ENCODE measurements at places on chromosomes 16 and 17. TPM values are rescaled to one million over a fixed set of nuclear protein-coding genes. Genes with fewer than 3 reads are reported as not detected.
A peak's percentile ranks its signal among the peaks of the same experiment; 100 is the strongest.

- DNase-seq: no peak
- no peaks in the 10 kb centered on the region for H3K36me3 ChIP-seq
- no peak overlapping the region for H3K4me3 ChIP-seq
- no peaks in the 10 kb centered on the region for H3K4me1 ChIP-seq
- H3K27me3 ChIP-seq: no peaks in the 10 kb centered on the region
- H3K27ac ChIP-seq: no peak overlapping the region
Observed at GRCh38 chr17:68459037-68459639, 1.8 kb upstream of the WIPI1 start.

- DNase-seq: no peak
- peaks cover 21% of the 10 kb centered on the region for H3K4me1 ChIP-seq
- H3K36me3 ChIP-seq: no peaks in the 10 kb centered on the region
- H3K4me3 ChIP-seq: no peak overlapping the region
Observed at GRCh38 chr17:79003661-79004411, 5.7 kb downstream of the CANT1 start.

- H3K27ac ChIP-seq: peak overlapping the region; percentile 95
- H3K27me3 ChIP-seq: no peaks in the 10 kb centered on the region
- peak; percentile 75 for DNase-seq
- peaks cover 26% of the 10 kb centered on the region for H3K4me1 ChIP-seq
Observed at GRCh38 chr16:70589998-70590471, 56.3 kb upstream of the IL34 start.

QPRT gene
- total RNA-seq: 9.5 TPM

OMG gene
- not detected for total RNA-seq

SLC22A31 gene
- total RNA-seq: not detected

DNA sequence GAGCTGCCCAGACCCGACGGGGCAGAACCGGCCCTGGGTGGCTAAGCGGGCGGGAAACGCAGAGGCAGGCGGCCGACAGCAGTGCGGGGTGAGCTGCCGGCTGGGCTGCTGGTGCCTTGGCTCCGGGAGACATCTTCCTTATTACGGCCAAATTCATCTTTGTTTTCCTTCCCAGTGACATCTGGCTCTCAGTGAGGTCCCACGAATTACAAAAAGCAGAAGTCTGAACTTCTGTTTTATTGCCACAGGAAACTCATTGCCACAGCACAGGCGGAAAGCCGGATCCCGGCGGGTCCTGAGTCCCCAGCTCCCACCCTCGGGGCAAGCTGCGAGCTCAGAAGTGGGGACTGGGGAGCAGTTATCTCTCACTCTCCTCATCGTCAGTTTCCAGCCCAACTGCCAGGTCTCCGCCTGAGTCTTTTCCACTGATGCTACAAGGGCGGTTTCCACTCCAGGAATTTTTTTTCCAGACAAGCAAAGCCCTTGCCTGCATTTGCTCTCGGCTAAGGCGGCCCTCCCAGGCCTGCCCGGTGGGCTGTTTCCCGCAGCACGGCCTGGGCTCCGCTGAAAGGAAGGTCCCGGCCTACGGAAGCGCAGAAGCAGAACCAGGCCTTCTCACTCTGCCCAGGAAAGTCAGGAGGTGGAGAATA, 40.3 kb downstream of the CBFA2T3 start:
- no peak for DNase-seq
- H3K4me1 ChIP-seq: peaks cover 13% of the 10 kb centered on the region
- H3K27ac ChIP-seq: peak overlapping the region; percentile 73
- peaks cover 2% of the 10 kb centered on the region for H3K27me3 ChIP-seq
- no peak overlapping the region for H3K4me3 ChIP-seq

ST6GALNAC2 gene
- 12.0 TPM for total RNA-seq

DNA sequence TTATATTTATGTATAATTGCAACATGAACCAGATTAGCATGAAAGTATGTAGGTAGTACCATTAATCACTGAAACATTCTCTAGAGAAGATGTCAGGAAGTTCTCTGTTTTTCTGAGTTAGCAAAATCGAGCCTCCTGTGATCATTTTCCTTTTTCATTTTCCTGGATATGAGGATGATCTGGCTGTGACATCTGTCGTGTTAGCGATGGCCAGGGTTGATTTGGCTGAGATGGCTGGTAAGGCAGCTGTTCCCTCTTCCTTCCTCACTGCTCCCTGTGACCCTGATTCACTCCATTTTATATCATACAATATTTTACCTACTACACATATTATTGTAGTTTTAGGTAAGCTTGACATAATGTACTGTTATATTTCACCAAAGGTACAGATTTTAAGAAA, 10.3 kb downstream of the CNTNAP4 start:
- DNase-seq: no peak
- H3K27ac ChIP-seq: no peak overlapping the region
- no peak overlapping the region for H3K4me3 ChIP-seq
- H3K36me3 ChIP-seq: no peaks in the 10 kb centered on the region
- H3K4me1 ChIP-seq: no peaks in the 10 kb centered on the region
- H3K27me3 ChIP-seq: no peaks in the 10 kb centered on the region

DNA sequence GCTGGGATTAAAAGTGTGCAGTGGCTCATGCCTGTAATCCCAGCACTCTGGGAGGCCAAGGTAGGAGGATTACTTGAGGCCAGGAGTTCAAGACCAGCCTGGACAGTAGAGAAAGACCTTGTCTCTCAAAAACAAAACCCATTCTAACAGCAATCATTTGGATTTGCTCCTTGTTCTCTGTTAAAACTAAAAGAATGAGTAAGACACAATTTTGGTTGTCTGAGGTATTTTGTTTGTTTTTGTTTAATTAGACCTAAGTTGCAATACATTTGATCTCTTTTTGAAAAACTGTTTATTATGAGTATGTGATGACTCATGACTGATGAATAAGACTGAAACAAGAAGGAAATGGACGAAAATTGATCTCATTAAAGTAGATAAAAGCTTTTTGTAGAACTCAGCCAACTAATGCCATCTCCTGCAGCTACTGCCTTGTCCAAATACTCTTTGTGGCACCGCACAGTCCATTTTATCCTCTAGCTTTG, 29.0 kb downstream of the GLG1 start:
- no peaks in the 10 kb centered on the region for H3K36me3 ChIP-seq
- no peak for DNase-seq
- no peaks in the 10 kb centered on the region for H3K27me3 ChIP-seq

DNA sequence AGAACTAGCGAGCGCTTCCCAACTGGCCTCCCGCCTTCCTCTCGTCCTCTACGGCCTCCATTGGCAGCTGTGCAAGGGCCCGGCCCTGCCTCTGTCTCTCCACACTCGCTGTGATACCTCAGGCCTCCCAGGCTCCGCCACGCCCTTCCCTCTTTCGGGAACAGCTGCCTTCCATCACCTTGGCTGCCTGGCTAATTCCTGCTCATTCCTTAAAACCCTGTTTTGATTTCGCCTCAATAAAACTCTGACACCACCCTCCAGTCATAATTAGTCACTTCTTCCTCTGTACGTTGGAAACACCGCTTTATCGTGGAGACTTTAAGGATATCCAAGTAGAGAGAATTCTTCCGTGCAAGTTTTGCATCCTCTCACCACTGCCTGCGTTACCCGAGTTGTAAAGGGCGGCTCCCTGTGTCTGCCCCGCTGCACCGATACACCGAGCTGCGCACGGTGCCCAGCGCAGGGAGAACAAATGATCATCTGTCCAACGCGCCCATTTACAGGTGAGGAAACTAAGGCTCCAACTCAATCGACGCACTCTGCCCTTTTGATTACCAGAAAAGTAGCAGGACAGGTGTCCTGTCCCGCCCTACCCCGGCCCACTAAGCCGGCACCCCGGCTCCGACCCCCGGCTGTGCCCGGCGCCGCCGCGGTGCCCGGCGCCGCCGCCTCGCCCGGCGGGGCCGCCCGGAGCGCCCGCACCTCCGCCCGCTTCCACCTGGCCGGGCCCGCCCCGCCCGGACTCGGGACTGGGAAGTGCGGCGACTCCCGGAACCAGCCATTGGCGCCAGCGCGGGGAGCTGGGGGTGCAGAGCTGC, 139.7 kb downstream of the SEC14L1 start:
- no peaks in the 10 kb centered on the region for H3K27me3 ChIP-seq
- no peaks in the 10 kb centered on the region for H3K36me3 ChIP-seq
- no peak overlapping the region for H3K27ac ChIP-seq
- DNase-seq: no peak

PRAC1 gene
- not detected for total RNA-seq

- H3K36me3 ChIP-seq: no peaks in the 10 kb centered on the region
- H3K27me3 ChIP-seq: no peaks in the 10 kb centered on the region
- H3K27ac ChIP-seq: no peak overlapping the region
- H3K4me3 ChIP-seq: no peak overlapping the region
Observed at GRCh38 chr17:16988749-16989229, 16.9 kb upstream of the TNFRSF13B start.

- H3K27ac ChIP-seq: peak overlapping the region; percentile 97
- peak; percentile 59 for DNase-seq
- peak overlapping the region; percentile 90 for H3K4me3 ChIP-seq
- H3K27me3 ChIP-seq: no peaks in the 10 kb centered on the region
Observed at GRCh38 chr16:22189473-22190080, 16.5 kb upstream of the EEF2K start.

NACA2 gene
- not detected for total RNA-seq

GRCh38 chr17:44956998-44957981, 9.7 kb upstream of the KIF18B start:
- H3K27ac ChIP-seq: no peak overlapping the region
- DNase-seq: no peak
- no peaks in the 10 kb centered on the region for H3K4me1 ChIP-seq
- no peaks in the 10 kb centered on the region for H3K36me3 ChIP-seq

PRR11 gene
- 1.2 TPM for total RNA-seq

DNA sequence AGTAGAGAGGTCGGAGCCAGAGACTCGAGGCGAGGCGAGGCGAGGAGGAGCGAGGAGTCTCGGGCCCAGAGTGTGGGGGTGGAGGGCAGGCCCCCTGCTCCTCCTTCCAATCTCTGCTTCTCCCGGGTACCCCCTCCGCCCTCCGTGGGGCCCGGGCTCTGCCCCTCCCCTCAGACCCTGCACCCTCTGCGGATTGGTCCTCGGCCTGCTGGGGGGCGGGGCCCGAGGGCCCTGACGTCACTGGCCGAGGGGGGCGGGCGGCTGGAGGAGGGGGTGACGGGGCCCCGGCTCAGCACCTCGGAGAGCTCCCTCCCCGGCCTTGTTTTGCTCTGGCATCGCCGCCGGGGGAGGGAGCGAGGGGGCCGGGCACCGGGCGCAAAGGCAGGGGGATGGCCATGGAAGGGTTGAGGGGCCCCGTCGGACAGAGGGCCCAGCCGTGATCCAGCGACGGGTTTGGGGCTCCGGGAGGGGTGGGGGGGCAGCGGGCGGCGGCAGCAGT, at the start of gene RUNDC3A:
RUNDC3A (plus strand) TSS at position 282 of the 499 bp plus-strand sequence. CDS start 232 bp downstream, outside the sequence.
- H3K4me3 ChIP-seq: peak within 1 kb of the TSS; percentile 35
- H3K27me3 ChIP-seq: peaks cover 3% of the 10 kb centered on the region
- peak; percentile 87 for DNase-seq
- no peaks in the 10 kb centered on the region for H3K36me3 ChIP-seq

GRCh38 chr17:40632216-40632615, 15.4 kb downstream of the SMARCE1 start:
- no peak for DNase-seq
- no peak overlapping the region for H3K4me3 ChIP-seq
- H3K36me3 ChIP-seq: peaks cover 6% of the 10 kb centered on the region
- H3K27me3 ChIP-seq: no peaks in the 10 kb centered on the region

DNA sequence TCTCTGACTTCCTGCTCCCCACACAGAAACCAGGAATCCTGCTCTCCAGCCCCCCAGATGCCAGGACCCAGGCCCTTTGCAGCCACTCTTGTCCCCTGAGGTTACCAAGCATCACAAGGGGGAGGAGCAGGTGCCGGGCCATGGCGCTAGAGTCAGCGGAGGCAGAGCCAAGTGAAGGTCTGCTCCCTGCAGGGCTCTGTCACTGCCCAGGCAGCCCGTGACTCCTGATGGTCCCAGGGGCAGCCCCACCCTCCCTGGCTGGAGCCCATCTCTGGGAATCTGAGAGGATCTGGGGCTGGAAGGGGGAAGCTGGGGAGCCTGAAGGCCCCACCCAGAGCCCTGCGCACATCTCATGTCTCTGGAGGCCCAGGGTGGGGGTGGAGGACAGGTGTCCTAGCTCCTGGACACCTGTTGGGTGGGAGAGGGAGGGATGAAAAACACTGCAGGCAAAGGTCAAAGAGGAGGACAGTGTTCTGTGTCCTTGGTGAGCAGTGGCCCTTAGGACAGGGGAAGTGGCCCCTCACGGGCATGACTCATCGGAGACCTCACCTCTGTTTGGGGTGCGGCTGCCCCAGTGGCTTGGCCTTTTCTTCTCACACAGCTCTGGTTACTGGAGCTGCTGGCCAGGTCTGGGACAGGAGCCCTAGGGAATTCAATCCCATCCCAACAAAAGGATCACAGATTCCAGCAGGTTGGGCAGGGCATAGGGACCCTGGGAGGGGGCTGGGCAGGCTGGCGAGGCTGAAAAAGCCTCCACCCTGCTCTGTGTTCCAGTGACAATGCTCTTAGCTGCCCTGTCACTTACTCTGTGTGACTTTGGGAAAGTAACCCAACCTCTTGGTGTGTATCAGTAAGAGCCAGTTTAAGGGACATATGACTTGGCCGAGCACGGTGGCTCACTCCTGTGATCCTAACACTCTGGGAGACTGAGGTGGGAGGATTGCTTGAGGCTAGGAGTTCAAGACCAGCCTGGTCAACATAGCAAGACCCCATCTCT, at the start of gene PRSS36:
PRSS36 (minus strand) TSS at position 173 of the 997 bp plus-strand sequence; CDS start at position 142, 31 bp downstream.
- no peaks in the 10 kb centered on the region for H3K27me3 ChIP-seq
- no peaks in the 10 kb centered on the region for H3K4me1 ChIP-seq
- no peak within 1 kb of the TSS for H3K27ac ChIP-seq
- DNase-seq: no peak
- no peak within 1 kb of the TSS for H3K4me3 ChIP-seq

GRCh38 chr17:19248151-19248927, 11.2 kb downstream of the EPN2 start:
- H3K4me1 ChIP-seq: peaks cover 35% of the 10 kb centered on the region
- no peaks in the 10 kb centered on the region for H3K36me3 ChIP-seq
- DNase-seq: no peak
- no peaks in the 10 kb centered on the region for H3K27me3 ChIP-seq
- no peak overlapping the region for H3K4me3 ChIP-seq

DNA sequence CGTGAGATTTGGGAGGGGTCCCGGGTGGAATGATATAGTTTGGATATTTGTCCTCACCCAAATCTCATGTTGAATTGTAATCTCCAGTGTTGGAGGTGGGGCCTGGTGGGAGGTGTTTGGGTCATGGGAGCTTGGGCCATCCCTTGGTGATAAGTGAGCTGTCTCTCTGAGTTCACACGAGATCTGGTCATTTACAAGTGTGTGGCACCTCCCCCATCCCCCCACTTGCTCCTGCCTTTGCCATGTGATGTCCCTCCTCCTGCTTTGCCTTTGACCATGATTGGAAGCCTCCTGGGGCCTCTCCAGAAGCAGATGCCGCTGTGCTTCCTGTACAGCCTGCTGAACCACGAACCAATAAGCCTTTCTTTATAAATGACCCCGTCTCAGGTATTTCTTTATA, 21.3 kb upstream of the BAIAP2 start:
- no peaks in the 10 kb centered on the region for H3K27me3 ChIP-seq
- no peak overlapping the region for H3K4me3 ChIP-seq
- no peak overlapping the region for H3K27ac ChIP-seq
- H3K36me3 ChIP-seq: no peaks in the 10 kb centered on the region
- no peak for DNase-seq

- H3K4me1 ChIP-seq: peaks cover 11% of the 10 kb centered on the region
- no peaks in the 10 kb centered on the region for H3K36me3 ChIP-seq
- H3K27me3 ChIP-seq: peaks cover 21% of the 10 kb centered on the region
- H3K4me3 ChIP-seq: no peak overlapping the region
- H3K27ac ChIP-seq: no peak overlapping the region
Observed at GRCh38 chr16:89579351-89579750, 3.8 kb downstream of the CPNE7 start.

All from breast epithelium (tissue), 4 donors.